ENCODE measurements at places on chromosomes 4 and X.

- no peak for DNase-seq
Measured at GRCh38 chr4:723751-724530, 18.3 kb downstream of the PCGF3 start.

DNA sequence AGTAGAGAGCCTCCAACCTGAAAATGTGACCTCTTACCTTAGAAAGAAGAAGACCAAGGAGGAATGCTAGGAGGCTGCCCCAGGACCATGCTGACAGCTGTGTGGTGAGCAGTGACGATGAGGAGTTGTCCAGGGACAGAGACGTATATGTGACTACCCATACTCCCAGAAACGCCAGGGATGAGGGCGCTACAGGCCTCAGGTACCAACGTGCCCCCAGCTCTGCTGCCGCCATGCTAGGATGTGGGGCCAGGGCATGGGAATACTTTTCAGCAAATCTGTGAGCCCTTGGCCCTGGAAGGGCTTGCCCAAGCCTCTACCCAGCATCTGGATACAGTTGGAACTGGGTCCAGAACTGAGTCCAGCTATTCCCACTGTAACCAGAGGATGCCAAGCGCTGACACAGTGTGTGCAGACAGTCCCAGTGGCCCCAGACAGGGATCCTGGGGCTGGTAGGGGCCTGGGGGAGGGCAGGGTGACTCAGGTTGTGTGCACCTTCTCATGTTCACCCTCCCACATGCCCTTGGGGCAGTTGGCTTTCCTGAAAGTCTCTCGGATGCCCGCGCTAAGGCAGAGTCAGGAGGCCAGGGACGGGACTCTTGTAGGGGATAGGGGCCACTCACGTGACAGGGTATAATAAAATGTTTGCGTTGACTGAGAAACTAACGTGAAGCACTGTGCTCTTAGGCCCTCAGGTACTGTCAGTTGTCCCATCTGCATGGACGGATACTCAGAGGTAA lies 23.9 kb upstream of the FAM193A start:
- no peak for DNase-seq

DNA sequence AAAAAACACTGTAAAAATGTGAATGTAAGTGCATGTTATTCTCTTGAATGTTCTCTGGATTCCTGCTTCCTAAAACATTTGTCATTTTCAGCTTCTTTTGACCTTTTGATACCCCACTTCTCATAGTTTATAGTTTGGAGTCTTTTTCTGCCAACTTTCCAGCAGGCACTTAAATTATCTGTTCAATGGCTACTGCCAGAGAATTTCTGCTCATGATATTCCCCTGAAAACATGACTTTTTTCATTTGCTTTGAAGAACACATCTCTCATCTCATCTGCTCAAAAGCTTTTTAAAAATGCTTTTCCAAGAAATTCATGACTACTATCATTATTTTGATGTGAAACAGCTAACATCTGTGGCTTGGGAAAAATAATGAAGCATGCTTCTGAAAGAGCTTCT lies 269.7 kb upstream of the PCDH7 start:
- DNase-seq = no peak

- no peak for DNase-seq
Measured at GRCh38 chr4:8342651-8343261, 73.2 kb downstream of the HTRA3 start.

DNA sequence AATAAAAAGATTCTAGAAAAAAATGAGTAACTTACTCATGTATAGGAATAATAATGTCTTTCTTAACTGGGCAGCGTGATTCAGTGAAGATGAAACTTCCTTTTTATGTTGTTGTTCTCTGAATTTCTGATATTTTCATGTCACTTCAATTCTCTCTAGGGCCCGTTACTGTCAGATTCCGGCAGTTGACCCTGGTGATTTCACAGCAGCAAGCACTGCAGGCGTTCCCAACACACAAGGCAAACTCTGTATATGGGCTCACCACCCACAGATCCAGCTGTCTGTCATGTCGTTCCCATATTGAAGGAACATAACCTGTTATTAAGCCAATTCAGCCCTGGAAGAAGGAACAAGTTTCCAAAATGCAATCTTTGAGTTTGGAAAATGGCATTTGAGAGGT lies 288.3 kb upstream of the GALNTL6 start:
- no peak for DNase-seq

DNA sequence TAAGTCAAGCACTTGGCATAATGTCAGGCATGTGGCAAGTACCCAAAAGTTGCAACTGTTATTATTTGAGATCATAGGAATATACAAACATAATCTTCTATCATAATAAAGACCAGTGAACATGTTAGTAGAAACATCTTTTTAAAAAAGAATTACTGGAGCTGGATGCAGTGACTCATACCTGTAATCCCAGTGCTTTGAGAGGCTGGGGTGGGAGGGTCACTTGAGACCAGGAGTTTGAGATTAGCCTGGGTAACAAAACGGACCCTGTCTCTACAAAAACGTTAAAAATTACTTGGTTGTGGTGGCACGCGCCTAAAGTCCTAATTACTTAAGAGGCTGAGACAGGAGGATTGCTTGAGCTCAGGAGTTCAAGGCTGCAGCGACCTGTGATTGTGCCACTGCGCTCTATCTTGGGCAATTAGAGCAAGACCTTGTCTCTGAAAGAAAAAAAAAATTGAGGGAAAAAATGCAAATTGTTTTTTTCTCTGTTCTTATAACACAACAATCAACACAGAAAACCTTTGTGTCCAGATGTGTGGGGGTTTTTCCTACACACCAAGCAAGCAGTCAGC lies 284.3 kb downstream of the ARHGAP10 start:
- no peak for DNase-seq
